Activated T-cell treated with anti-CD3 and anti-CD28 coated beads, Interleukin-2, amount 50 U/mL, for 48 hours (primary cell): ENCODE measurements at places on chromosomes 1 and 21.

DNA sequence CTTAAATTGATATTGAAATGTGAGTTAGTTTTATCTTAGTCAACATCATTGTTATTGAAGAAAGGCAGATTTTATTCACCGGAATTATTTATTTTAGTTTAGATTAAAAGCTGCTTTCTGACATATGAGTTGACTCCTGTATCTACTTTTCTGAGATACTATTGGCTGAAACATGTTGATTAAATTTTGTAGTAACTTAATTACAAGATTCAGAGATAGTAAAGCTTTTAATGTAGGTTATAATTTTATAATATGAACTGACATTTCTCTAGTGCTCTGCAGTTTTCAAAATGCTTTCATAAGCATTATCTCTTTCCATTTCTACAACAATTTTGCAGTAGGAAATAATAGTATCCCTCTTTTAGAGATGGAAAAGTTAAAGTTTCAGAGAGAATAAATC is 616.0 kb downstream of the USP25 start:
- no peak for DNase-seq

DNA sequence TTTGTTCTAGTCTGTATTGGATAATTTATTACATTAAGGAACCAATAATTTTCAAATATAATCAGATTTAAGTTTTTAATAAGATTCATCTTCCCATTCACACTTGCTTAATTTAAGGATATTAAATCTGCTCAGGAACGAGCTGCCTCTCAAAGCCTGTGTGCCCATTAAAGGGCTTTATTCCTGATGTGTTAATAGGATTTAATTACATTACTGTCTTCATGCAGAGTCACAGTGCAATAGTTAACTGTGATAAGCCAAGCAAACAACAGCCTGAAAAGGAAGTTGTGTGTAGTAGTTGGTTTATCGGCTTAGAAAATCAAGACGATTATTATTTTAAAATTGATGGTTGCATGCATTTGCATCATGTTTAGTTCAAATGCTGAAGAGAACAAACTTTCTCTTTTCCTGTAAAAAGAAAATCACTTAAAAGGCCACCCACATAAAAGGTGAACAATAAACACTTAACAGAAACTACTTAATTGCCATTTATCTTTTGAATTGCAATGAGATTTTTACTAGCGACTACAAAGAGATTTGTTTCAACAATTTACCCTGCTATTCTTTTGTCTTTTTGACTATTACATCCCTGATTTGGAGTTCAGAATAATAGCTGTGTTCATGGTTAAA is 174.6 kb downstream of the RWDD3 start:
- no peak for DNase-seq

DNA sequence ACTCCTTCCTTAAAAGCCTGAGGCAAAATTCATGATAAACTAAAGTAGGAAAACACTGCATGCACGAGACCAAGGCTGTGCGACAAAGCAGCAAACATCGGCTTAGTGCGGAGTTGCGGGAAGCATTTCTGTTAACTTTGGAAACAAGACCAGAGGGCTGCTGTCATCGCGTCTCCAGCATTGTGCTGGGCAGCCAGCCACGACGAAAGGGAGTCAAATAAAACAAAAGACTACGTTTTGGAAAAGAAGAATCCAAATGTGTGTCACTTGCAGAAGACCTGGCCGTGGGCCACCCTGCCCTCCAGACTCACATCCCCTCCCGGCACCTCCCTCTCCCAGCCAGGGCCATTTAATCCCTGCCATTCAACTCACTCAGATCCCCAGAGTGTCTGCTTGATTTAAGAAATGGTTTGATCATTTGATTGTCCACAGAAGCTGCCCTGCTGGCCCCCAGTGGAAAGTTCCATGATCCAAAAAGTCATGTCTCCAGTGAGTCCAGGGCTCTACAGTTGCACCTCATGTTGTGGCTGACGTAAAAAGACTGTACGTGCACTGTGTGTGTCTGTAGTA is 2.4 kb upstream of the KRTAP10-11 start:
- no peak for DNase-seq

- no peak for DNase-seq
Observed at GRCh38 chr1:72010094-72010431, 272.3 kb downstream of the NEGR1 start.

GRCh38 chr1:51253691-51254090 is 17.6 kb downstream of the RNF11 start:
- no peak for DNase-seq

- DNase-seq, result peak; percentile 67
Observed at GRCh38 chr1:161725908-161726472, 4.6 kb downstream of the FCRLB start.

DNA sequence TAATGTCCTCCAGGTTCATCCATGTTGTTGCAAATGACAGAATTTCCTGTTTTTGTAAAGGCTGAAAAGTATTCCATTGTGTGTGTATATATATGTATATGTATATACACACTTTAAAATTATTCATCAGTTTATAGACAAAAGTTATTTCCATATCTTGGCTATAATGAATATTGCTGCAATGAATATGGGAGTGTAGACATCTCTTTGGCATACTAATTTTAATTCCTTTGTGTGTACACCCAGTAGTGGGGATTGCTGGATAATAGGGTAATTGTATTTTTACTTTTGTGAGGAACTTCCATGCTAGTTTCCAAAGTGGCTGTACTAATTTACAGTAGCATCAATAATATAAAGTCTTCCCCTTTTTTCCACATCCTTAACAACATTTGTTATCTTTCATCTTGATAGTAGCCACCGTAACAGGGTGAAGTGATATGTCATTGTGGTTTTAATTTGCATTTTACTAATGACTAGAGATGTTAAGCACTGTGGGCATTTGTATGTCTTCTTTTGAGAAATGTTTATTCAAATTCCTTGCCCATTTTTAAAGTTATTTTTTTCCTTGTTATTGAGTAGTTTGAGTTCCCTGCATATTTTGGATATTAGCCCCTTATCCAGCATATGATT is 243.0 kb downstream of the PDE4B start:
- no peak for DNase-seq

- no peak for DNase-seq
Observed at GRCh38 chr1:196078691-196079090, 529.5 kb downstream of the KCNT2 start.

DNA sequence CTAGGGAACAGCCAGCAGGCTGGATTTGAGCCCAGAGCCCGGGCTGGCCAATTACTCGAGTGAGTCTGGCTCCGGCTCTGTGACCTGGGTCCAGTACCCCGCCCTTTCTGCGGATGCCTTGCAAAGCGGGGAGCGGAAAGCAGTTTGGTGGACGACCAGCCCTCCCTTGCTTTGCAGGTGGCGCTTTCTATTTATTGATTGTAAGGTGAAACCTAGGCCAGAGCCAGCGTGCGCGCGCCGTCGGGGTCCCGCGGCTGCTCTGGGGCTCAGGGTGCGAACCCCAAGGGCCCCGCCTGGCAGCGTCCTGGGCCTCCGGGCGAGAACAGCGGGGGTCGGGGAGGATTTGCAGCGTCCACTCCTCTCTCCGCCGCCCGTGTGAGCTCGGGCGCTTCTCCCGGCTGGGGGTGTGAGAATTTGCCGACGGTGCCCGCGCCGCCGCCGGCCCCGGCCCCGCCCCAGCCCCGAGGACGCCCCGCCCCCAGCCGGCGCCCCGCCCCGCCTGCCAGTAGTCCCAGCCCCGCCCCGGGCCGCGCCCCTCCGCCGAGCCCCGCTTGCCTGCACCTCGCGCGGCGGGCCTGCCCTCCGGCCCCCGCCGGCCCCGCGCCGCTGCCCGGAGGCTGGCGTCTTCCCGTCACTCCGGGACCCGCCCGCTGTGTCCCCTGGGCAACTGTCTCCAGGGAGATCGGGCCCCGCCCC is 37.6 kb downstream of the PIK3CD start:
- peak; percentile 83 for DNase-seq

GRCh38 chr1:25648681-25649440 is 32.3 kb downstream of the MAN1C1 start:
- DNase-seq, result peak; percentile 13

DNA sequence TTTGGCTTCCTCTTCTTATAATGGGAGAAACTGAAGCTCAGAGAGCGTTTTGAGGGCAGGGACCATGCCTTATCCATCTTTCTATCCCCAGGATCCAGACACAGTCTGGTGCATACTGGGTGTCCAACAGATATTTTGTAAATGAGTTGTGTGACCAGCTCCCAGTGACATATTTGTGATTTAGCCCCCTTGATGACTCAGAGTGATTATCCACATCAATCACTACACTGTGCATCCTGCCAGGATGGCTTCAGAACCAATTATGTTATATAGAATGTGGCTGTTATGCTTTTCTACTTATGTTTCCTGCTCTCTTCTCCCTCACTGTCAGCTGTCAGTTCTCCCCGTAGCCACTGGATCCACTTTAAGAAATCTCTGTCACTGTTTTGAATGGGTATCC is 11.3 kb downstream of the OLFML3 start:
- no peak for DNase-seq

DNA sequence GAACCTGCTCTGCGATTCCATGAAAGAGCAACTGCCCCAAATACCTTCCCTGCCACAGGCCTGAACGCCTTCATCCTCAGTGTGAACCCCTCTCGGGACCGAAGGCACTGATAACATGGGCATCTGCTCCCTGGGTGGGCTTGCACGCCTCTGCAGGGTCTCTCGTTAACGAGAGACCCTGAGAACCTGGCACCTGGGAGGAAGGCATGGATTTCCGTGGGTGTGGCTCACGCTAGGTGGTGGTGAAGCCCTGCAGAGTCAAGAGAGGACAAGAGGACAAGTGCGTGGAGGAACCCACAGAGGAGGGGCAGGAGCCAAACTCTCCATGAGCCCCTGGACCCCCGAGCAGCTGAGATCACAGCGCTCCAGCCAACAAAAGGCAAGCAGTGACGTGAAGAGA is 26.8 kb upstream of the COL6A2 start:
- DNase-seq, result no peak

GRCh38 chr1:84836145-84836544 is 56.9 kb downstream of the LPAR3 start:
- DNase-seq, result no peak

DNA sequence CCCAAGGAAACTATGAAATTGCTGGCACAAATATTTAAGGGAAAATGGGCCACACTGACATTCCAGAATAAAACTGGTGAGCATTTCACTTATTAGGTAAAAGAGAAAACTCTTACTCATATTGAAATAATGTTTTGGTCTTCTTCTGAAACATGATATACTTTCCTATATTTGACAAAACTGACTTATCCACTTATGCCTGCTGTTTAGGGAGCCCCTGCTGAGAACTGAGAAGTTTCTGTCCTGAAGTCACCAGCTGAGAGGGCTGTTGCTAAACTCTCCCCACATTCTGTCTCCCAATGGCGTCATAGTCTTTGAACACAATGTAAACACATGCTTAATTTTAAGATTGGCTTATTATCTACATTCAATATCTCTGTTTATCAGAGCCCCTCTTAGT is 46.8 kb upstream of the ZC3H11B start:
- DNase-seq, result no peak

DNA sequence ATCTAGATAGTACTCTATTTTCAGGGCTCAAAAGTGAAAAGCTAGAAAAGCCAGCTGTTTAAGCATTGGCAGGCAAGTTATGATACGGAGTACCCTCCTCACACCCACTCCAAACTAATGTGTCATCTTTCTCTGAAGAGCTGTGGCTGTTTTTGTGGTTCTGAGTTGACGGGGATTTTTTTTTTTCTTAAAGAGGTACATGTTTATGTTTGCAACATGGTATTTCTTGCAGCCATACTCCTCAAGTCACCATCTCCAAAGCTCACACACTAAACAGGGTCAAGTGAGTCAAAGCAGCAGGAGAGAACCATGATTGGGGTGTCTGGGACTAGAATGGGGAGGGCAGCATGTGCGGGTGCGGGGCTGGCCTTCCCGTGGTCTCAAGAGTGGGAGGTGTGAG is 347.2 kb downstream of the DISC1 start:
- DNase-seq, result peak; percentile 37

- no peak for DNase-seq
Observed at GRCh38 chr1:210434223-210434622, 105.5 kb downstream of the HHAT start.

DNA sequence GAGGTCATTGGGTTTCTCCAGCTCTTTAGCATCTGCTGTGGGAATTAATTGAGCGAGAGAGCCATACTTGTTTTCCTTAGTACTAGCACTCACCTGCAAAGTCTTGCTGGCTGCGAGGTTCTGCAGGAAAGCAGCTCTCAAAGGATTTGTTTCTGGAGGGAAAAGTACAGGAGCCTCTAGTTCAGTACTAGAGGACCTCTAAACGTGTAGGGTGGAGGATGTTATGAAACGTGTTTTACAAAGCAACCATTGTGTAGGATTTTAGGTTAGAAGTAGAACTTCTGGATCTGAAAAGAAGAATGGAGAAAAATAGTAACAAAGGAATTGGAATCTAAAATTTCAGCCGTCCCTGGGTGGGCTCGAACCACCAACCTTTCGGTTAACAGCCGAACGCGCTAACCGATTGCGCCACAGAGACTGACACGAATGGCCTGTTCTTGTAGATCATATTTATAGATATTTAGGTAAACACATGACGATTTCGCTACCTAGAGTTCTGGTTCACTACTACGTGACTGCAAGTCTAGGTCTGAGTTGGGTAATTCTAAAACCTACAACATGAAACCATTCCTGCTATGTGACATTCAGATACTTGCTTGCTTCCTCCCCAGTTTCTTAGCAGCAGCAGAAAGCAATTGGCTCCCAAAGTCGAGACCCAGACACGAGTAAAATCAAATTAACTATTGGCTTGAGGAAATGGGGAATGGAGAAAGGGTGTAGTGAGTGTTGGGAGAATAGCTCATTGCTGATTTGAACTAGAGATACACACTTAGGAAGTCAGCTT is 60.2 kb upstream of the CFAP126 start:
- peak; percentile 72 for DNase-seq
